ENCODE measurements at places on chromosomes 11 and 22.

- DNase-seq, result peak; percentile 52
Measured at GRCh38 chr22:30275625-30276024, 9.0 kb upstream of the OSM start.

DNA sequence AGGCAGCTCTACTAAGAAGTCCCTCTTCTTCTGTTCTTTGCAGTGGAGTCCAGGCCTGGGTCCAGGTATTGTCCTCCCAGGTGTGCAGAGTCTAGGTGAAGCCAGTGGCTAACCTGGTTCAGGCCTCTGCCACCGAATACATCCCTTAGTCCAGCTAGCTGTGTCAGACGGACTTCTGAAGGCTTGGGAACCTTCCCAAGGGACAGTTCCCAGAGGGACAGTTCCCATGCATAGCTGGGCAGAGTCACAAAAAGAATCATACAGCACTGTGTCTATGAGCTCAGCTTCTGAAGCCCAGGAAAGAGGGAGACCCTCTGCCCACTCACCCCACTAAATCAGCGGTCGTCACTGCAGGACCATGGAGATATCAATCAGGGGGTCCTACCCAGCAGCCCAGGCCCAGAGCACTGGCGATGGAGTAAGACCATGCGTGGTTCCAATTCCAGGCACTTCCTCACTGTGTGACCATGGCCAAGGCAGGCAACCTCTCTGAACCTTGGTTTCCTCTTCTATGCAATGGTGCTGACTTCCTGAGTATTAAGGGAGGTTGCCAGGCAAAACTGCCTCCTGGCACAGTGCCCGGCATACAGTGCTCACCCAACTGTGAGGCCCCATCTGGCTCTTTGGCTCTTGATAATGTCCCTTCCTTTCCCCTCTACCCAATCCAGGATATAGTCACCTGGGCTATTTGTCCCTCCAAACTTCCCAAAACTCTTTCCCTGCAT is 3.4 kb downstream of the MS4A10 start:
- no peak for DNase-seq

GRCh38 chr22:19816372-19817119 is 38.1 kb downstream of the GNB1L start:
- DNase-seq, result peak; percentile 7

DNA sequence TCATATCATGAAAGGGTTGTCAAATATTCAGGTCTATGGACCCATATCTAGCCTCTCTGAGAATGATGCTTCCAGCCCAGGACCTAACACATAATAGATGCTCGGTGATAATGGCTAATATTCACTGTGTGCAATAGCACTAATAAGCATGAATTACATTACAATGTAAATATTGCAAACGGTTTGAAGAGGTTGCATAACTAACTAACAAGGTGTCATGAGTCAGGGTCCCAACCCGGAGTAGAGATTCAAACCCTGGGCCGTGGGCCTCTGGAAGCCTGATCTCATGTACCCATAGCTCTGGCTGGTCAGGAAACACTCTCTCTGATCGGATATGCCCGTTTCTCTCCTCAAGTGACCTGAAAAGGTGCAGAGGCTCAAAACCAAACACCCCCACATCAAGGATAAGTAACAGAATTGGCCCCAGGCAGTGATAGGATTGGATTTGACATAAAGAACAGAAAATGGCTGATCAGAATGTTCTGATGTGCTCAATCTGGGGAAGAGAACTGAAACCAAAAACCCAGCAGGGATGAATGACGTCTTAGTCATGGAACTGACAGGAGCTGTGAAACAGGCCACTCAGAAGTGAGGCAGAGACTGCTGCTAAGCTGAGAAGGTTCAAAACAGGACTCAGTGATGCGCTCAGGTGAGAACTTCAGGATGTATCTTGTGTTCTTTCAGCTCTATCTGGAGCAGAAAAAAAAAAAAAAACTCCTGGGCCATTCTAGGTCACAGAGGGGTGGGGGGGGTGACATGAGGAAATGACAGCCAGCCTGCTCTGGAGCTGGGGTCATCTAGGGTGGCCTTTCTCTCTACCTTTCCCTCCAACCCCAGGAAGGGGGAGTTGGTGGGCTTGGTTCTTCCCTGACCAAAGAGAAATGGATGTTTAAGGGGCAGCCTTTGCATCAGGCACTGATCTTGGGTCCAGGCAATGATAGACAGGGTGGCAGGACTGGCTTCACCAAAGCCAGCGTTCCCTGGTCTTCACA is 6.6 kb upstream of the KCTD17 start:
- no peak for DNase-seq

- no peak for DNase-seq
Measured at GRCh38 chr11:75639762-75640181, 29.1 kb downstream of the MAP6 start.

GRCh38 chr11:114158421-114158820 is 98.9 kb downstream of the ZBTB16 start:
- no peak for DNase-seq

- no peak for DNase-seq
Measured at GRCh38 chr11:36540998-36541397, 26.8 kb upstream of the RAG1 start.

- no peak for DNase-seq
Measured at GRCh38 chr22:32661737-32662586, 139.5 kb upstream of the TIMP3 start.

DNA sequence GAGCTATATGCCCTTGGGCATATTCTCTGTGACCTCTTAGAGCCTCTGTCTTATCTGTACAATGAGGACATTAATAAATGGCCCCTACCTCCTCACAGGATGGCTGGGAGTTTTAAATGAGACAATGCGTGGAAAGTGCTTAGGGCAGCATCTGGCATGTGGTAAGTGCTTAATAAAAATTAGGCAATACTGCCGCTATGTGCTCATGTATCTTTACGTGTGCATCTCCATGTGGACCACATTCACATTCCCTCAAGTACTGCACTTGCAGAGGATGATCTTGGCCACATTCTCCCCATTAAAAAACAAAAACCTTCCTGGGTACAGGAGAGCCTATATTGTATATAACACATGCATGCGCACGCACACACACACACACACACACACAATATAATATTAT is 19.1 kb upstream of the BSX start:
- DNase-seq, result no peak

DNA sequence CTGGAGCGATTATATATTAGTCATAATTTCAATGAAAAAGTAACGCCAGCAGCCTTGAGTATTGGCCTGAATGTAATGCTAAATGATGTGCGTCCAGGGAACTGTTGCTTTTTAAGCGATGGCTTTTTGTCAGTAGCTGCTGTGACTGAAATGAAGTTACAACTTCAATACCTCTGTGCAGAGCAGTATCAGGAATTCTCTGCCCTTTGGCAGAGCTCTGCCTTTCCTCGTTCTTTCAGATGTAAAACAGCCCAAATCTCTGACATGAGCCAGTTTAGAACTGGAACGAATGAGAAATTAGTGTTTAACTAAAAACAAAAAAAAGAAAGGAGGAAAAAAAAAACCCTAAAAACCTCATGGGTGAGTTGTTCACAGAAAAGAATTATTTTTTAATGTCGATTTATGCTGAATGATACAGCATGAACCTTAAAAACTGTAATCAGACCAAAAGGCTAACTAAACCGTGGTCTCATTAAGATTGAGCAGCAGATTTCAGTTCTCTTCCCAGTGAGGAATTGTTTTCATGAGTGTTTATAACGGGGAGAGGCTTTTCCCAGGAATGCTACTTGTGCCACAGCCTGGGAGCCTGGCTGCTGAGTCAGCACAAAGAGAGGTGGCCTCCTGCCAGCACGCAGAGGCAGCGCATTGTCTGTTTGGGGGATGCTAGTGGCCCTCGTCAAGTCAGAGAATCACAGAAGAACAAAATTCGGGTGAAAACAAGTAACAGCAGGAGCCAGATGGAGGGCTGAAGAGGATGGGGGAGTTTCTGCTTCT is 146.2 kb upstream of the RASSF10 start:
- no peak for DNase-seq

- no peak for DNase-seq
Measured at GRCh38 chr11:45104006-45104789, 42.2 kb upstream of the PRDM11 start.

DNA sequence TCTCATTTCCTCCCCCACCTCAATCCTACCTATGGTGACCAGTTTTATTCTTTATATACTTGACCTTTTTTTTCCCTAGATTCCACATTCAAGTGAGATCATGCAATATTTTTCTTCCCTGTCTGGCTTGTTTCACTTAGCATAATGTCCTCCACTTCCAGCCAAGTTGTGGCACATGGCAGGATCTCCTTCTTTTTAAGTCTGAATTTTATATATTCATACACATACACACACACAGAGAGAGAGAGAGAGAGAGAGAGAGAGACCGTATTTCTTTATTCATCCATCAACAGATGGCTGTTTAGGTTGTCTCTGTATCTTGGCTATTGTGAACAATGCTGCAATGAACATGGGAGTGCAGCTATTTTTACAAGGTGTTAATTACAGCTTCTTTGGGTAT is 1.4 kb downstream of the POU2AF2 start:
- no peak for DNase-seq

GRCh38 chr11:8610532-8611116 is 16.6 kb upstream of the STK33 start:
- no peak for DNase-seq

DNA sequence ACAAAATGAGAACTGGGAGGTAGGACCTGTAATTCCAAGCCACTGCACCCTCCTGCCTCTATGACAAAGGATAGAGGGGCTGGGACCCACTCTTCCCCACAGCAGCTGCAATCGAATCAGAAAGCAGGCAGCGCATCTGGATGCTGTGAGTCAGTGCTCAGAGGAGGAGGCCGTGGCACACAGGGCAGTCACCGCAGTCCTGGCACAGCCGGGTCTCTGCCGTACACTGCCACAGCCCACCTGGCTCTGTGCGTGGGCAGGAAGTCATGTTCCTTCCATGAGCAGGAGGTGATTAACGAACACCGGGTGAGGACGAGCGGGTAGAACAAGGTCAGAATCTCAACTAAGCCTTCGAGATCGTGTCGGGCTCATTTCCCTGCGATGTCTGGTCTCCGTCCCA is 30.2 kb upstream of the PPFIA1 start:
- no peak for DNase-seq

DNA sequence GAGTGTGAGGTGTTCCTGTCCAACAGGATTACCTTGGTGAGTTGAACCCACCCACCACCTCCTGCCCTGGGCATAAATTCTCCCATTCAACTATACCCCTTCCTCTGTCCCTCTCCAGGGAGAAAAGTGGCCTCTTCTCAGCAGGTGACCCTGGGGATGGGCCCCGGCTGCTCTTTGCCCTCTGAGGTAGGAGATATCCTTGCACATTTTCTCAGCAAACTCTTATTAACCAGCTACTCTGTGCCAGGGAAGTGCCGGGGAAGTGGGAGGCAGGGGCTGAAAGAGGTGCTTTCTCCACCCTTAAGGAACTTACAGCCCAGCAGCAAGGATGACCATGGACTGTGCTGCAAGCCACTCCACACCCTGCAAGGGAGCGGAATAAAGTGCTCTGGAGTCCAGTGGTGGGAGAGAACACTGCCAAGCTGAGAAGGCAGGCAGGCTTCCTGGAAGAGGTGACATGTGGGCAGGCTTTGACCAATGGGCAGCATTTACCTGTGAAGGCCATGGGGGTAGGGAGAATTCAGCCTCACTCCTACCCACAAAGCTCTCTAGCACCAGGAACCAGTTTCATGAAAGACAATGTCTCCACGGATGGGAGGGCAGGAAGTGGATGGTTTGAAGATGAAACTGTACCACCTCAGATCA is 21.9 kb upstream of the OAF start:
- DNase-seq, result no peak

GRCh38 chr11:68481579-68482240 is 21.2 kb downstream of the PPP6R3 start:
- no peak for DNase-seq

DNA sequence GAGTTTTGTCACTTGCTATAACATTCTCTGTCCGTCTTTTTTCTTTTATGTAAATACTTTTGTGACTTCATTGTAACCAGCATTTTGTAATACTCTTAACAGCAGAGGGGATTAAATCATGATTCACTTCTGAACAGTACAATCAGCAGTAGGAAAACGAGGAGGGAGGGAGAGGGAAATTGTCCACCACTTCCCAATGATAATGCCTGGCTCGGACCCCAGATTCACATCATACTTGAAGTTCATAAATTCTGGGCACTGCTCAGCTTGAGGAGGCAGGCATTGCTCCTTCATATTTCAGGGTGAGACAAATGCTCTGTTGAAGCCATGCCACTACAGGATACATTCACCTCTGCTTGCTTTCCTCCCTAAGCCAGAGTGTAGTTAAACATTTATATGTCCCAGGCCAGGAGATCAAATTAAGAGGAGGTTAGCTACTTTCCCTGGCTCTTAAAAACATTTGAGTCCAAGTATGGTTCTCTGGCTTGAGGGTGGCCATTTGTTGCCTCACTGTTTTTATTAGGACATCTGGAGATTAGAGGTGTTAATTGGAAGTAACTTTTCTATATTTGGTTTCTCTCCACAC is 129.0 kb upstream of the LDLRAD3 start:
- no peak for DNase-seq

- DNase-seq, result no peak
Measured at GRCh38 chr11:95072948-95073347, 6.2 kb downstream of the SRSF8 start.

DNA sequence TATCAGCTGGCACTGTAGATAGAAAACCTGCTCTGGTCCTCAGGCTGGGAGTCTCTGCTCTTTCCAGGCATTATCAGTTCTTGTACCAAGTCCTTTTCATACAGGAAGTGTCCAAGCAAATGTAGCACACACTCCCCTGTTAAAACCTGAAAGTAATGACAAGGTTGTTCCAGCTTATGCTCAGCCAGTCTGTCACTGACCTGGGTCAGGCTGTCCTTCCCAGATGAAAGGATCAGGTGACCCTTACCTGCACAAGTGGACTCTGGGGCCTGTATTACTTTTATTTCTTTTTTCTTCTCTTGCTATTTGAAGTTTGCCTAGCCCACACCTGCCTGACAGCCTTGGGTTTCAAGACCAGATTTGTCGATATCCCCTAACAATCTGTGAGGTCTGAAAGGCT is 156.3 kb upstream of the SESN3 start:
- no peak for DNase-seq

GRCh38 chr11:130219148-130219547 is 59.6 kb downstream of the ST14 start:
- DNase-seq, result no peak

GRCh38 chr22:40955571-40955970 is 4.4 kb downstream of the RBX1 start:
- no peak for DNase-seq

DNA sequence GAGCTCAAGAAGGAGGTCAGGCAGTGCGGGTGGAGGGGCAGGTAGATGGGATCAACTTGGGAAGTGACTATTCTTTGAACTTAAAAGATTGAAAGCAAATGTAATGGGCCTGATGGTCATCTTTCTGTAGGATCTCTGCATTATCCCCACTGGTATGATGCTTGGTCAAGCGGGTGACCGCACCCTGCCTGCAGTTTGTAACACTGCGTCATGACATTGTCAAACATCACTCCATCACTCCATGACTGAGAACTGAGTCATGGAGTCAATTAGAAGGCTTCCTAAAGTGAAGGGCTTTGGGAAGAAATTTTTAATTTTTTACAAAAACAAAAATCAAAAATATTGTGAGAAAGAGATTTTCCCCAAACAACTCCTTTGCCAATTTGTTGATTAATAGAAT is 62.4 kb upstream of the BMAL1 start:
- DNase-seq, result no peak

- no peak for DNase-seq
Measured at GRCh38 chr22:17705546-17705945, 67.0 kb downstream of the BCL2L13 start.

GRCh38 chr22:41526830-41527799 is 17.2 kb downstream of the POLR3H start:
- DNase-seq, result peak; percentile 70

Measured in activated CD8-positive, alpha-beta memory T cell treated with anti-CD3 and anti-CD28 coated beads, Interleukin-2, amount 50 U/mL, for 4 hours (primary cell).